ENCODE measurements at places on chromosomes 7 and 10.
A peak's percentile ranks its signal among the peaks of the same experiment; 100 is the strongest.

DNA sequence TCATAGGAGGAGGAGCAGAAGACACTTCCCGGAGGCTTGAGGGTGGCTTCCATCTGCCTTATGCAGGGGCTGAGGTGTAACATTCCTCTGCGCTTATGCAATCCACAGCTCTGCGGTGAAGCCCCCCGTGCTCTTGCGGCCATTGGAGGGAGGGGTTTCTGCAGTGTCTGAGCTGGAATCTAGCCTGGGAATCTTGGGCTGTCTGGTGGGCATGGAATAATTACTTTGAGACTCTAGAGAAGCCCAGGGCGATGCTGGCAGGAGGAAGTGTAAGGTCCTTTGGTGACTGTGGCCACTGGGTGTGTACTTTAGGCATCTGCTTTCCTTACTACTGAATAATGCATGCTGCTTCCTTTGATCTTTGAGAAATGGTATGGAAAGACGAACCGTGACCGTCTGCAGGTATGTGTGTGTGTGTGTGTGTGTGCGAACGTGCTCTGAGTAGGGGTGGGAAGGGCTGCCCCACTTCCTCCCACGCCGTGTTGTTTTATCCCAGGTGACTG lies 181.0 kb downstream of the PRPF18 start:
- no peak for DNase-seq

DNA sequence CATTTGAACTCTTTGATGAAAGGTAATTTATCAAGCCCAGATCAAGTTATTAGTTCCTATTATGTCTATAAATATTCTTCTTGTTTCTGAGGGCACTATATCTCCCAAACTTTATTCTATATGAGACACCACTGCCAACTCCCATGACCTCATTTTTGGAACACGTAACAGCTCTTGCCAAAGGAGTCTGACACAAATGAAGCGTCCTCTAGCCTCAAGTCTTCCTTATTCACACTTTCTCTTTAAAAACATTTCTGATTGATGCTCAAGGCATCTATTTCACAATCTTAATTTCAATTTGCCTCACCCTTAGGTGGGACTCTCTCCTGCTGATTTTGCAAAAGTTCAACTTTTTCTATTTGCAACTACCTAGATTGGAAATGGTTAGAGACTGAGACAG lies 848.4 kb downstream of the GATA3 start:
- DNase-seq, result no peak

DNA sequence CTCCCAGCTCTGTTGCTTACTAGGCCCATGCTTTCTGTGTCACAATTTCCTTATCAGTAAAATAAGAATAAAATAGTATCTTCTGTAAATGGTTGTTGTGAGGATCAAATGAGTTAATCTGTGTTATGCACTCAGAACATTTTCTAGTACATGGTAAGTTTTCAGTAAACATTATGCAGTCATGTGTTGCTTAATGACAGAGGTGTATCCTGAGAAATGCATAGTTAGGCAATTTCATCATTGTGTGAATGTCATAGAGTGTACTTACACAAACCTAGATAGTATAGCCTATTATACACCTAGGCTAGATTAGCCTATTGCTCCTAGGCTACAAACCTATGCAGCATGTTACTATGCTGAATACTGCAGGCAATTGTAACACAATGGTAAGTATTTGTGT lies 4.4 kb downstream of the PTTG1IP2 start:
- no peak for DNase-seq

GRCh38 chr10:59085711-59086502 lies 90.5 kb upstream of the PHYHIPL start:
- no peak for DNase-seq

GRCh38 chr7:33237036-33237435 lies 107.7 kb downstream of the BBS9 start:
- no peak for DNase-seq

- DNase-seq, result no peak
These were observed 105.5 kb downstream of the TRIM24 start for GRCh38 chr7:138565451-138566114.

GRCh38 chr7:50359995-50360925 lies 55.7 kb downstream of the IKZF1 start:
- no peak for DNase-seq

DNA sequence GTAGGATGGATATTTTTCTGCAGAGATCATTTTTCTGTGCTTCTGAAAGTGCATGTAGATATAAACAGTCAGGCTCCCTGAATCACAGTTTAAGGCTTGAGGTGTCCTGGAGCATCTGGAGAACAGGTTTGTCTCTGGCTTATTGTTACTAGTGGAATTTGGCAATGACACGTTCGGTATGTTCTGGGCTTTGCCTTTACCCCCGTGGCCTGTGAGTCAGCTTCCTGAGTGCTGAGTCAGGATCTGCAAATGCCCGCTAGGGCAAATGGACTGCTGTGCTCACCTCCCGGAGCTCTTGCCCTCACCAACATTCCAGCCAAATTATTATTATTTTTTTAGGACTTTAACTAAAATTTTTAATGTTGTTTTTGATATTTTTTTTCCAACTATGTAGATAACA lies 192.5 kb upstream of the PRSS1 start:
- DNase-seq, result no peak

DNA sequence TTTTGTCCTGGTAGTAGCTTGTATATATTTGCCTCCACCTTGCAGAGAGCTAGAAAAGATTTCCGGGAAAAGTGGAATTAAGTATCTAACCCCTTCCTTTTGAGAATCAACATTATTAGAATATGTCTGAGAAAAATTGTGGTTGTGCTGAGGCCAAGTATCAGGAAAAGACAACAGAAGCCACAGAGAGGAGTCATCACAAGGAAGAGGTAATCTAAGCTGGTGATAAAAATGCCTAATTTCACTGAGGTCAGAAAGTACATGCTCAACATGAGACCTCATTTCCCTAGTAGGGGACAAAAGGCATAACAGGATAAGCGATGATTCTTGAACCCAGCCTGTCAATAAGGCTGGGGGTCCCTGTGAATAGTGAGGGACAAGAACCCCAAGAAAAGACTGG lies 97.0 kb upstream of the PDE1C start:
- DNase-seq, result no peak

DNA sequence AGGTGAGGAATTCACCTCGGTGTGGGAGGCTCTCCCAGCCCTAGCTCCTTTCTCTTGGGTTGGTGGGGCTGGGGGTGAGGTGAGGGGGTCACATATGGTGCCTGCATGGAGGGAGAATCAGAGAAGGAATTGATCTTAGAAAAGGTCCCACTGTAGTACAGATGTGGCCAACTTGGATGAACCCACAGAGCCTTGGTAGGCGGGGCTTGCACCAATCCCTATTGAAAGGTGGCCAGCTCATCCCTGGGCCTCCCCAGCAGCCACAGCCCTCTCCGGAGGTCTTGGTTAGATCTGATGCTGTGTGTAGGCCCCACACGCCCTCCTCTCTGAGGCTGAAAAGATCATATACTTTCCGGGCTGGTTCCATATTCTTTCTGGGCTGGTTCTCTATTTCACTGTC lies 19.0 kb downstream of the HKDC1 start:
- DNase-seq, result no peak

DNA sequence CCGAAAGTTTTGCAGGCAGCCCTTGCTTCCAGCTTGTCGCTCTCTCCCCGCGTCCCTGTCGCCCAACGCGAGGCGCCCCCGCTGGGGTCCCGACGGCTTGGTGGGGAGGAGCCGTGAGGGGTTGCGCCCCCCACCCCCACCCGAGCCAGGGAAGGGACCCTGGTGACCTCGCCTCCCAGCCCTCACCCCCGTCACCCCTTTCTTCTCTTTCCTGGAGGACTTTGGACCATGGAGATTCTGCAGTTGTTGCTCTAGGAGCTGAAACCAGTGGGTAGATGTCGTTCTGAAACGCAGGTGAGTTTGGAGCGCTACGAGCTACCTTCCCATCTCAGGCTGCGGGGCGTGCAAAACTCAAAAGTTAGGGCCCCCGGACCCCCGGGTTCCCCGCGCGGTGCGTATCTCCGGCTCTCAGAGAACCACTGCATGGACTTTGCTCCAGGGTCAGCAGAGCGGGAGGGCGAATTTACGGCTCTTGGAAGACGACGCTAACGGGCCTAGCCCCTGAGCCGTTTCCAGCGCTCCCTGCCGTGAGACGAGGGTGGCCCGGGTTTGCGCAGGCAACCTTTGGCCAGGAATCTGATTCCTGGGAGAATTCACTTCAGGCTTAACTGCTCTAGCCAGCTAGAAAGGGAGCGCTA lies 684 bp upstream of the ATXN7L1 start:
- peak; percentile 55 for DNase-seq

GRCh38 chr10:1229116-1229515 lies 172.9 kb downstream of the WDR37 start:
- no peak for DNase-seq

DNA sequence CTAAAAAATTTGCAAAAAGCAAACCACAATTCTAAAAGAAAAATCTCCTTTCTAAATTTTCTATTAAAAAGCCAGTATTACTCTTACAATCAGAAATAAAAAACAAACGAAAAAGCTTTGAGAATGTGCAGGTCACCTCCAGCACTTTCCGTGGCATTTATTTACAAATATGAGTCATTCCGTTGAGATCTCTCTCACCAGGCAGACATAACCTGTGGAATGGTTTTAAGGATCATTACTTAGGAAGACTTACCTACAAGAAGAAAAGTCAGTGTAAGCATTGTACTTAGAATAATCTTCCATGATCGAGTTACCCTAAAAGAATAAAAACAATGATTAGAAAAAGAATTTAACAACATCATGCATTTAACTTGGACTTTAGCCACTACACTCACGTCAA lies 3.3 kb downstream of the SUN3 start:
- DNase-seq, result no peak

GRCh38 chr10:95552679-95553342 lies 8.4 kb downstream of the SORBS1 start:
- no peak for DNase-seq

DNA sequence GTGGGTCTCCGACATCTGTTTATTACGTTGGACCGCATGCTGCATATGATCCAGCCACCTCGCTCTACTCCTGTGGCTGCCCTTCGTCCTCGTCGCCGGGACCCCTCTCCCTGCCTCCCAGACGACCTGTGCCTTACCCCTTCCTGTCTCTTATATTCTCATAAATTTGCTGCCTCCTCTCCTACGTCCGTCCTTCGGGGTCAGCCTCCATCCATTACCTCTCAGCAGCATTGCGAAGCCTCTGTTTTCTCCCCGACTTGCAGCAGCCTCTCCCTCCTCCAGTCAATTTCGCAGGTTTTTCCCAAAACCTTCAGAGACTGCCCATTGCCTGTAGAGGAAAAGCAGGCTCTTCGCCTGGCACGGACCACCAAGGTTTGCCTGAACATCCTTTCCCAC lies 39.4 kb upstream of the LEP start:
- DNase-seq, result no peak

DNA sequence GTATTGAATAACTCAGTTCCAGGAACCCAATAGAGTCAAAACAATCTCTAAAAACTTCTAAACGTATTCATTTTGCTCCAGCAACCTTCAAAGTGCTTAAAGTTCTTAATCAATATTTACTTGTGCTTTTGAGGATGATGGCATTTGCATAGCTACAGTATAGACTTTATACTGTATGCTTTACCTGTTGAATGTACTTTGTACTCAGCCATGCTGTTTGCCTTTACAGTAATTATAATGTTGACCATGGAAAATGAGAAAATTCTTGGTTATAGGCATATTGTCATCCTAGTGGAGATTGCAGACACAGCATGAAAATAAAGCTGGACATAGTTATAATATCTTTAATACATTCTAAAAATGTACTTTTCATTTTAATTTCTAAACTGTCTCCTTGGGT lies 762.7 kb upstream of the PHF14 start:
- no peak for DNase-seq

DNA sequence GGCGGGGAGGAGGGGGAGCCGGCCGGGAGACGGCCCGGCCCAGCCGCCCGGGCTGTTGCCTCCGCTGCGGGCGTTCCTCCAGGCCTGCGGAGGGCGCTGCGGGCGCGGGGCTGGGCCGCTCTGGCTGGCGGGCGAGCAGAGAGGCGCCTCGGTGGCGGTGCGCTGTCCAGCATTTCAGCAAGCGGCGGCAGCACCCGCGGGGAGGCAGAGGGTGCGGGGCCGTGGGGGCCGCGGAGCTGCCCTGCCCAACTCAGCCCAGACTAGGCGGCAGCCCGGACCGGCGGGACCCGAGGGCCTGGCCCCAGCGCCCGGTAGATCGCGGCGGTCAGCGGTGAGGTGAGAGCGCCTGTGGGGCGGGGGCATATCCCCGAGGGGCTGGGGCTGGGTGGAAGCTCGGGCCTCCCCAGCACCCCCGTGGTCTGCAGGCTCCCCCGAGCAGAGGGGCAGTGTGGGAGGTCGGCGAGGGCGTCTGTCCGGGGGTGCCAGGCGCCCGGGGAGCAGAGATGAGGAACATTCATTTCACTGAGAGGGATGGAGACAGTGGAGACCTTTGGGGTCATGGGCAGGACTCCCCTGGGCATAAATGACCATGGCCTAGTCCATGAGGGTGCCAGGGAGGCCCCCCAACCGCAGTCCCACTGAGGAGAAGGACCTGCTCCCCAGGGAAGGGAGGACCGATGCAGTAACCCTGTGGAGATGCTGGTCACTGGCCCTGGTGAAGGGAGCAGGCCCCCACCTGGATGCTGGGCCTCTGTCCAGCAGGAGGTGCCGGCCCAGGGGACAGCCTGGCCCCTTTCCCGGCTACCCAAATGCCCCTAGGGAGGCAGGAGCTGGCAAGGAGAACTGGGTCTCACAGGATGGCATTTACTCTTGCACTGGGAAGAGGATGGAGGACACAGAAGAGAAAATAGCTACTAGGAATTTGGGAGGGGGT lies at the start of gene SRRM3:
TSS of gene SRRM3 (plus strand) at position 165 of the 934 bp plus-strand sequence. CDS start 33,171 bp downstream, outside the sequence.
- DNase-seq, result peak; percentile 65

GRCh38 chr7:15662451-15662850 lies 24.0 kb downstream of the MEOX2 start:
- no peak for DNase-seq

DNA sequence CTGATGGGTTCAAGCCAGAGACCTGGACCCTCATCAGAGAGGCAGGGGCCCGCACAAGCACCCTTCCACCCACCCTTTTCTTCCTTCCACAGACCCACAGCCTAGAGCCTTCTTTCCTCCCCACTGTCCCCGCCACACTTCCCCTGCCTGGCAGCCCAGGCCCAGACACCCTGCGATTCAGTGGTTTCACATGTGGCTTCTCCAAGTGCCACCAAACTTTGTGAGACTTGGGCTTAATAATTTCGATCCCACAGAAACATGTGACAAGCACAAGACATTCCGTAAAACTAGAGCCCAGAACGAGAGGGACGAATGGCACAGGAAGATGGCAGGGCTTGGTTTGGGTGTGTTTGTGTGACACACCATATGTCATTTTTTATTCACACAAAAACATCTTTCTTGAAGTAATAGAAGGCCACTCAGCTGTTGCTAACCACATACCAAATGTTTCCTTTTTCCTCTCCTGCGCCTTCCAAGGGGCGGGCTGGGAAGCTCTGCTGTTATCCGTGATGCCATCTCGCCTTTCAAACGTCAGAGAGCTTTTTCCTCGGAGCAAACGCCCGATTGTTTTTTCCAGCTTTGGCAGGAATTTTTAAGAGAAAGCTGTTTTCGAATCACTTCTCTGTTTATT lies 162.9 kb downstream of the GRK5 start:
- no peak for DNase-seq

DNA sequence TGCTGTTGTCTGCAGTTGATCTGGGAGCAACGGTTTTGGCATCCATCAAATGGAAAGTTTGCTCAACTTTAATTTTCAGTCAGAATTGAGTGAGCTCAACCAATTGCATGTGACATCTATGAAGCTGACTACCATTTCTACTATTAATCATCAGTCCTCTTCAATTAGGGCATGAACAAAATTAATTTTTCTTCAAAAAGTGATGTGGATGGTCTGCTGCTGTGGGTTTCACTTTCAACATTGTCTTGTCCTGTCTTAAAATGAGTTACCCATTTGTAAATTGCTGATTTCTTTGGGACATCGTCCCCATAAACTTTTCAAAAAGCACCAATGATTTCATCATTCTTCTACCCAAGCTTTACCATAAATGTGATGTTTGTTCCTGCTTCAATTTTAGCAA lies 176.7 kb upstream of the LRRN3 start:
- no peak for DNase-seq

GRCh38 chr7:116843378-116843777 lies 19.0 kb upstream of the CAPZA2 start:
- DNase-seq, result no peak
